ENCODE measurements at places on chromosomes 12 and 14.

DNA sequence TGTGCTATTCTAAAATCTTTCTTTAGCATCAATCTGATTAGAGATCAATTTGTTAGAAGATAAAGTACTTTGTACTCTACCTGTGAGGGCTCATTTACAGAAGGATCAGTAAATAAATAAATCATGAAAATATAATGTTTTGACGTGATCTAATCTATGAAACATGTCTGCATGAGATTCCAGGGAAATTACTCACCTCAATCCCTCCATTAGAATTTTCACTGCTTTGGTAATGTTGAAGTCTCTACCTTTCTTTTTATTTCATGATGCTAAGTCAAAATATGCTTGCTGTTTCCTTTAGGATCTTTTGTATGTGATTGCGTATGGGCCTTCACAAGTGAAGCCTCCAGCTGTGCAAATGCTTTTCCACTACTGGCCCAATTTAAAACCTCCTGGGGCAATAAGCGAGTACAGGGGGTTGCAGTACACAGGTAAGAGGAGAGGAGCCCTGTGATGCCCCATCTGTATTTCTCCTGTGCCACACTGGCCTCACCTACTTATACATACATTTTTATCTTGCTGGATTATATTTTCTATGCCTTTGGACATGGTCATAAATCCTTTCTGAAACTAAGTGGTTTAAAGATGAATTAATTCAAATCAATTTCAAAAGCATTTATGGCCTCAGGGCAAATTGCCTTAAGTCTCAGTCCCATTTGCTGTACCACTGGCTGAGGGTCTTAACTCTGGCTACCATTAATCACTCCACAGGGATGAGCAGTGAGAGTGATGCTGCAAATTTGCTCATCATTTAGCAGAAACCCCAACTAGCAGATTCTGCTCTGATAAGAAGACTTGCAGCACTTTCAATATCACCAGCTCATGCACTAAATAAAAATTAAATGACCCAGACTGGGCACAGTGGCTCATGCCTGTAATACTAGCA lies 66.4 kb downstream of the UNC79 start:
- DNase-seq, result no peak

DNA sequence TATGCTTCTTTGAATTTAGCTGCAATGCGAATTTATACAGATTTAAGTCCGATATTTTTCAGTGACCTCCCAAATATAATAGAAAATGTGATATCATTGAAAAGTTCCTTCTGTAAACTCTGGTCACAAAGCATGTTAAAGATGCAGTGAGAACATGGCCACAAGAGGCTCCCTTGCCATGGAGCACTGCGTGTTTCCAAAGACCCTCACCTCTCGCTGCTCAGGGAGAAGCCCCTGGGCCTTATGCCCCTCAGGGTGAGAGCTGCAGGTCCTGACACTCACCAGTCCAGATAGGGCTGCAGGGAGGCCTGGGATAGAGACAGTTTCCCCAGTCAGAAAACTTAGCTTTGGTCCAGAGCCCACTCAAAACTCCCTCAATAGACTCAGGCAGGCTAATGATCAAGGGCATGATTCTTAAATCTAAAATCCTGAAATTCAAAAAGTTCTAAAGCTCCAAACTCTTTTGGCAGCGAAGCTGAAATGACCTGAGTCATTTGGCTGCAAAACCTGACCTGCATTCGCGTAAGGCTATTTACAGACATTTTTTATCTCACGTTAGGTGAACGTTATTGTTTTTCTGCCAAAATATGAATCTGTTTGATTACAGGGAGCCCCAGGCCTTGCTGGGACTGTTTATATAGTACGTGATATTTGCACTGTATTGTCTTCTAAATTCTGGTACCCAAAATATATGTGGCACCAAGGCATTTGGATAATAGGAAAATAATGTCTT lies 67.8 kb downstream of the CAPZA3 start:
- DNase-seq, result no peak

GRCh38 chr12:108800591-108800990 lies 56.8 kb downstream of the SSH1 start:
- DNase-seq, result no peak

DNA sequence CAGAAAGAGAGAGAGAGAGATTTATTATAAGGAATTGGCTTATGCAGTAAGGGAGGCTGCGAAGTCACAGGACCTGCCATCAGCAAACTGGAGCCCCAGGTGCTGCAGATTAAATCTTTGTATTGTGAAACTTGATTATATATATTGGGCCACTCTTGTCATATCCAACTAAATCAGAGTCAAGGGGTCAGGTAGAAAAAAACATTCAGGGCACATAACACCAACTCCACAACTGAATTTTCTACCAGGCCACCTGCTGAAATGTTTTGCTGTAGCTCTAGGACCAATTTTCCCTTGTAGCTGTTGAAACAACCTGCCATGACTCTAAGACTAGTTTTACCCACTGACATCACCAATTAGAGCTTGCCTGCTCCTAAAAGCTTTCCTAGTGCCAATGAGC lies 1240.8 kb downstream of the SLC16A7 start:
- no peak for DNase-seq

DNA sequence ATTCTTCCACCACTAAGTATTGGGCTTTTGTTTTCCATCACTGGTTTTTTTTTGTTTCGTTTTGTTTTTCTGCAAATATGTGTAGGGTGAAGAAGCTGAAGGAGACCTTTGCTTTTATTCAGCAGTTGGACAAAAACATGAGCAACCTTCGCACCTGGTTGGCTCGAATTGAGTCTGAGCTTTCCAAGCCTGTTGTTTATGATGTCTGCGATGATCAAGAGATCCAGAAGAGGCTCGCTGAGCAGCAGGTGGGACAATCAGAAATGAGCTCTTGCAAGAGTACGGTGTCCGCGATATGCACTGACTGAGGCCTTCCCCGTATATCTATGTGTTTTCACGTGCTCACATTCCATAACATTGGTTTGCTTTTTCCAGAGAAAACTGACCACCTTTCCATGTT lies 91.5 kb downstream of the ESR2 start:
- DNase-seq, result no peak

DNA sequence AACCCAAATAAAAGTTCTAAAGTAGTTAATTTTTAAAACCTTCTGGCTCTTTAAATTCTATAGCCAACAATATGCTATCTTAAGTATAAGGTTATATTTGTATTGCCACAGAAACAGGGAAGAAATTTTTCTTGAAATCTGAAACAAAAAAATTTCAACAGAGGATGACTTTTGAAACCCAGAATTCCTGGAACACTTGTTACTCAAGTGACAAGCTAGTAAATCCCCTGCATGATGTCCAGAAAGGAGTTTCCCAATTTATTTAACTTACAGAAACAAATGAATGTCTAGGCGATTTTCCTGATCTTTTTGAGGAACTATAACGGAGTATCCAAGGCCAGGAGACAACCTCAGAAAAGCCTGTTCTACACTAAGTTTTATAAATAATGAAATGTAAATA lies 69.6 kb downstream of the SLC41A2 start:
- no peak for DNase-seq

GRCh38 chr12:124764451-124764850 lies 99.2 kb downstream of the SCARB1 start:
- no peak for DNase-seq

- DNase-seq, result no peak
Measured at GRCh38 chr14:57979376-57980048, 113.6 kb upstream of the SLC35F4 start.

DNA sequence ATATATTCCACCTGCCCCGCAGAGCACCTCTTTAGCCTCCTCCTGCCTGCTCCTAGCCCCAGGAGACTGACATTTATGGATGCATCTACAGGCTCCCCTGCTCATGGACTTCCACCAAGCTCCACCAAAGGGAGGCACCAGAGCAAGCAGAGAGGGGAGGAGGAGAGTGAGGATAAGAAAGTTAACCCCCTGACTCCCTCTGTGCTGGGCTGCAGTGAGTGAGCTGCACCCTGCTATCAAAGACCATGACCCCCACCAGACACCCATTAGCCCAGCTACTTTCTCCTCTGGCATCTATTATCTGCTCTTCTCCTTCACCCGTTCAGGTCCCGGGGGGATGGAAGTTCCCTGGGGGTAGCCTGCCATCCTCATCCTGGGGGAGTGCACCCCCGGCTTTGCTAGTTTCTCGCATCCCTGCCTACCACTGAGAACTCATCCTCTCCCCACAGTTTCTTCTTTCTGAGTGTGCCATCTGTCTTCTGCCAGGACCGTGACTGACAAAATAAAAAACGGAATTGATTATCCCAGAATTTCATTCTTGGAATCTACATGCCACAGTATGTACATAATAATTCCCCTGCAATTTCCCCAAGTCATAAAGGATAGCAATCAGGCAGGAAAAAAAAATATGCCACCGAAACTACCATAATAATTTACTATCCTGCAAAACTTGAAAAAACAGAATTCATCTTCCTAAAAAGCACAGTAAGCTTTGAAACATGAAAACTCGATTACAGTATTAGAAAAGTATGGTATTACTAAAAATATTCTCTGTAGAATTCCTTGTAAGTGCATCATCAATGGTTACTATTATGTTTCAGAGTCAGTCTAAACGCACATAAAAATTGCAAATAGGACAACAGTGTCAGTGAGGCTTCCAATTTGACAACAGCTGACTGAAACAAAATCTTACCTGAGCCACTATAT lies 45.2 kb downstream of the FOXN3 start:
- DNase-seq, result no peak

DNA sequence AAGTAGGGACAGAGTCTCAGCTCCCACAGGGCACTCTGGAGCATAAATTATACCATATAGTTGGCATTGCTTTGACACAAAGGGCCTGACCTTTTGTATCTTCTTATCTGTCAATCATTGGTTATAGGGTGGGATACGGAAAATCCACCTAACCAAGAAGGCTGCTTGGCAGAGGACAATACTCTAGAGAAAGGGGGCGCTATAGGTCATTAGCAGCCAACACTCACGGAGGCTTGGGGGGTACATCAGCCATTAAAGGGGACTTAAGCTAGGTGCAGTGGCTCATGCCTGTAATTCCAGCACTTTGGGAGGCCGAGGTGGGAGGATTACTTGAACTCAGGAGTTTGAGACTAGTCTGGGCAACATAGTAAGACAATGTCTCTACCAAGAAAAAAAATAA lies 22.9 kb downstream of the SPTSSA start:
- no peak for DNase-seq

- no peak for DNase-seq
Measured at GRCh38 chr12:26251600-26251999, 56.2 kb downstream of the SSPN start.

GRCh38 chr12:27013611-27014084 lies 536 bp downstream of the TM7SF3 start:
- peak; percentile 82 for DNase-seq

GRCh38 chr14:99260587-99261551 lies 11.1 kb downstream of the BCL11B start:
- no peak for DNase-seq

- peak; percentile 55 for DNase-seq
Measured at GRCh38 chr14:105145381-105146180, 23.0 kb downstream of the JAG2 start.

DNA sequence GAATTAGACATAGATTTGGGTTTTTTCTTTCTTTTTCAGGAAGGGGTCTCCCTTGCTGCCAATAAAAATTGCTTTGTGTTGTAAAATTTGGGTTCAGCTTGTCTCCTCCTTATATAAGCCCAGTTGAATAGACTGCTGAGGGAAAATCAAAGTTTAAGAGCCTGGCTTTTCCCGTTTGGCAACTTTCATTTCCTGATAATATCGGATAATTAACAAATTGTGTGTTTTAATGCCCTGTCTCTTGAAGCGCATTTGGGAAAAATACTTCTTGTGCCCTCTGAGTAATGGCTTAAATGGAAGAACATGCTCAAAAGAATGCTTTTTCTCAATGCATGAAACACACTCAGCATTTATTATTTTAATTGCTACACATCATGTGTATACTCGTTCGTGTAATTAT lies 198.0 kb upstream of the DCN start:
- DNase-seq, result no peak

DNA sequence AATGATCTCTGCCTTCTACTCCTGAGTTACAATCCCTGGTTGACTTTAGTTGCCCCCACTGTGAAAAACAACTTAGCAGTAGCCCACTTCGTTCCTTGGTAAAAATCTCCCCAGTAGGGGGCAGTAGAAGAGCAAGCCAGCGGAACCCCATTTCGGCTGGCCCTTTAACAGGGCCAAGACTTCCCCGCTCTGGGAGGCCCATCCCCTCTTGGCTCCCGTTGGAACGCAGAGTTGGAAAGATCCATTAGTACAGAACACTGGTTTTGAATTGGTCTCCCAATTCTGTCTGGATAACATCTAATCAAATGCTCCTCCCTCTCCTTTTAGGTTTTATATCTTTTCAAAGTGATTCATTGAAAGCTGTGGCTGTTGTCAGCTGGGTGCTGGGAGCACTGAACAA lies 1133.3 kb downstream of the BCL11B start:
- no peak for DNase-seq

GRCh38 chr12:114809097-114809496 lies 125.1 kb upstream of the TBX3 start:
- DNase-seq, result no peak

DNA sequence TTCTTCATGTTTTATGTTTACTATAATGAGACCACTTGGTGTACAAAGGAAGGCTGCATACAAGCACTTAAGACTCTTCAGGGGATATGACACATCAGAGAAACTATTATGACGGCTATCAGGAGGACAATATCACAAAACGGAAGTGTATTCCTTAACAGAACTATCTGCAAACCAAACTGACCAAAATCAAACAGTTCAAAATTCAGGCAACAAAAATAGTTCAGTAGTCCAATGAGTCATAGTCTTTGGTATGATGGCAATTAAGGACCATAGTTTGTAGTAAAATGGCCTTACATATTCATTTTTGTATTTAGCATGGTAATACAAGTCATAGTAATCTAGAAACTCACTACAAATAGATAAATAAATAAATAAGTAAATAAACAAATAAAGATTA lies 1638.7 kb upstream of the SEL1L start:
- no peak for DNase-seq

GRCh38 chr12:12336049-12336411 lies 14.0 kb downstream of the MANSC1 start:
- peak; percentile 1 for DNase-seq

DNA sequence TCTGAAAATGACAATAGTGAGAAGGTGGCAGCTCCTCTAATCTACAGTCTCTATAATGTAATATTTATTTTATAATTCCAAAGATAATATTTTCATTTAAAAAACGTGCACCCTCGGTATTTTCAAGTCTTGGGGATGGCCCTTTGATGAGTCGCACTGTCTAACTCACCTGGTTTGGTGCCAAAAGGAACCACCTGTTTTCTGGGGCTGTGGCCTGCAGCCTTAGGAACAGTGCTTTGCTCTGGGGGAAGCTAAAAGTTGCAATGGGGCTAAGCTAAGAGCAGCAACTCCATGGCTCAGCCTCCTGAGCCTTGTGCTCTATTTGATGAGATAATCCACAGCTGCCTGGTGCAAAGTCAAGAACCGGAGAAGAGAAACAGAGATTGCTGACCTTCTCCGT lies 6.4 kb upstream of the ENDOU start:
- no peak for DNase-seq

GRCh38 chr12:122449317-122449716 lies 26.8 kb upstream of the CLIP1 start:
- no peak for DNase-seq
